ENCODE measurements at places on chromosomes 7 and 10. TPM values are rescaled to one million over a fixed set of nuclear protein-coding genes. Genes with fewer than 3 reads are reported as not detected.

- peak; percentile 88 for DNase-seq
These were observed 3.1 kb downstream of the PALS2 start for GRCh38 chr7:24576171-24577025.

DNA sequence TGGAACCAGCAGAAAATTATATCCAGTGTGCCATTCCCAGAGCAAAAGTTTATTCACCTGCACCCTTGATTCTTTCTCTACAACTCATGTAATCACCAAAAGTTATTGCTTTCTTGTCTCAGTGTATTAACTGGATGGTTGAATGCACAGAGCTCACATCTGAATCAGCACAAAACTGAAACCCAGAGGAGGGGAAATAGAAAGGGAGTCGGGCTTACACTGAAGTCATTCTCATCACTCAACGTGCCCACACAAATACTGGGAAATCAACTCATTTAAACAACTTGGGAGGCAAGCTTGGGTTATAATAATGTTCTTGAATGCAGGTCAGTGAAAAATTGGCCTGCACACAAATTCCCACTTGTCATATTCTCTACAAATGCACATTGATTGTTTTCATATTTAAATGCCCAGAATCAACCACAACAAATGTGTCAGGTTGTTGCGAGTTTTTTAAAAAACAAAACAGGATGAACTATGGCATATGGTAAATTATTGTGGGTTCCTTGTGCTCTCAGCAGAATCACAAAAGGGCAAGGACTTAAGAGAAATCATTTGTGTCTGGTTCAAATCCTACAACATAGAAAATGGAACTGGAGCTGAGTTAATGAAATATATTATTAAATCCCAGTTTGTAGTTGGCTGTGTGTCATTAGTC is 125.9 kb upstream of the NOBOX start:
- no peak for DNase-seq

TMEM120A gene
- 20.0 TPM for total RNA-seq

GRCh38 chr10:100333106-100333505 is 3.1 kb upstream of the PKD2L1 start:
- no peak for DNase-seq

- DNase-seq: peak; percentile 54
These were observed 486.3 kb downstream of the GALNT17 start for GRCh38 chr7:71618278-71618677.

GRCh38 chr10:79266084-79266483 is 81.2 kb upstream of the PPIF start:
- DNase-seq: no peak

GRCh38 chr10:19947656-19948055 is 131.4 kb downstream of the PLXDC2 start:
- no peak for DNase-seq

RBP3 gene
- not detected for total RNA-seq

GRCh38 chr10:51857305-51857704 is 157.9 kb upstream of the CSTF2T start:
- peak; percentile 56 for DNase-seq

GRCh38 chr7:22216832-22217475 is 140.0 kb downstream of the RAPGEF5 start:
- no peak for DNase-seq

FOXL3 gene
- not detected for total RNA-seq
